CD4-positive, CD25-positive, alpha-beta regulatory T cell (primary cell): ENCODE measurements at places on chromosomes 11 and 22. TPM values are rescaled to one million over a fixed set of nuclear protein-coding genes. Genes with fewer than 3 reads are reported as not detected.
A peak's percentile ranks its signal among the peaks of the same experiment; 100 is the strongest.

Gene HEPACAM
- not detected for total RNA-seq

Gene DRAP1
- total RNA-seq: 82.8 TPM

Gene TENM4
- not detected for total RNA-seq

Gene OR56A1
- not detected for total RNA-seq

Gene OR2D2
- not detected for total RNA-seq

Gene NAALADL1
- 16.4 TPM for total RNA-seq

Gene P2RY2
- total RNA-seq: not detected

Gene OR51E2
- total RNA-seq: not detected

Gene LARGE2
- total RNA-seq: 4.2 TPM

Gene PPP6R3
- total RNA-seq: 172 TPM

Gene SLC3A2
- 277 TPM for total RNA-seq

GRCh38 chr22:45335854-45336522 is 26.3 kb downstream of the FAM118A start:
- no peak overlapping the region for H3K4me3 ChIP-seq
- no peaks in the 10 kb centered on the region for H3K27me3 ChIP-seq
- peaks cover 81% of the 10 kb centered on the region for H3K36me3 ChIP-seq
- H3K27ac ChIP-seq: no peak overlapping the region
- H3K4me1 ChIP-seq: no peaks in the 10 kb centered on the region

GRCh38 chr11:106989078-106989455 is 29.2 kb downstream of the GUCY1A2 start:
- H3K36me3 ChIP-seq: no peaks in the 10 kb centered on the region
- no peak for DNase-seq
- no peak overlapping the region for H3K4me3 ChIP-seq
- H3K4me1 ChIP-seq: no peaks in the 10 kb centered on the region
- no peaks in the 10 kb centered on the region for H3K27me3 ChIP-seq
- no peak overlapping the region for H3K27ac ChIP-seq

GRCh38 chr11:38191101-38191500 is 1593.1 kb upstream of the RAG2 start:
- no peaks in the 10 kb centered on the region for H3K27me3 ChIP-seq
- no peak overlapping the region for H3K27ac ChIP-seq
- DNase-seq: no peak

DNA sequence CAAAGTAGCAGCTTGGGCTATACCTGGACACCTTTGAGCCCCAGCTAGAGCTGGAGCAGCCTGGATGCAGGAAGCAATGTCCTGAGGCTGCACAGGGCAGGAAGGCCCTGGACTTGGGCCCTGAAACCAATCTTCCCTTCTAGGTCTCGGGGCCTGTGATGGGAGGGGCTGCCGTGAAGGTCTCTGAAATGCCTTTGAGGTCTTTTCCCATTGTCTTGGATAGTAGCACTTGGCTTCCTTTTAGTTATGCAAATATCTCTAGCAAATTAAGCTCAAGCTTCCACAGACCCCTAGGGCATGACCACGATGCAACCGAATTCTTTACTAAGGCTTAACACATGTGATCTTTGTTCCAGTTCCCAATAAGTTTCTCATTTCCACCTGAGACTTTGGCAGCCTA is 40.0 kb downstream of the LINC01488 start:
- no peak for DNase-seq
- H3K27ac ChIP-seq: no peak overlapping the region

GRCh38 chr11:134333946-134334345 is 2.2 kb downstream of the GLB1L2 start:
- no peak overlapping the region for H3K4me3 ChIP-seq
- H3K4me1 ChIP-seq: peaks cover 17% of the 10 kb centered on the region
- no peaks in the 10 kb centered on the region for H3K36me3 ChIP-seq
- no peak for DNase-seq
- no peak overlapping the region for H3K27ac ChIP-seq
- H3K27me3 ChIP-seq: peaks cover 14% of the 10 kb centered on the region

DNA sequence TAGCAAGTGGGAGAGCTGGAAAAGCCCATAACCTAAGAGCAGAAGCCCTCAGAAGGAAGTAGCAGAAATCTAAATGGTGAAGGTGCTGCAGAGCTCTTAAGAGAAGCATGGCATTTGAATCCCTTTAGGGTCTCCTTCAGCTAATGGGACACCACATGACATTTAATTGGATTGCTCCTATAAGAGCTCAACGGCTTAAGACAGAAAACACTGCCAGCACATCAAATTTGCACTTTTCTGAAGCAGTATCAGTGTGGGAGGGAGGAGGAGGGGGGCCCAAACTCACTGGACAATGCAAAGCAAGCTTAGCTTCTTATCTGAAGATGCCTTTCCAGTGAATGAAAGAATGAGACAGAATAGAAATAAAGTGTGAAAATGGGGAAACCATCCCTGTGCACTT is 287.9 kb upstream of the MTNR1B start:
- no peak overlapping the region for H3K4me3 ChIP-seq
- H3K36me3 ChIP-seq: no peaks in the 10 kb centered on the region
- H3K27me3 ChIP-seq: no peaks in the 10 kb centered on the region

DNA sequence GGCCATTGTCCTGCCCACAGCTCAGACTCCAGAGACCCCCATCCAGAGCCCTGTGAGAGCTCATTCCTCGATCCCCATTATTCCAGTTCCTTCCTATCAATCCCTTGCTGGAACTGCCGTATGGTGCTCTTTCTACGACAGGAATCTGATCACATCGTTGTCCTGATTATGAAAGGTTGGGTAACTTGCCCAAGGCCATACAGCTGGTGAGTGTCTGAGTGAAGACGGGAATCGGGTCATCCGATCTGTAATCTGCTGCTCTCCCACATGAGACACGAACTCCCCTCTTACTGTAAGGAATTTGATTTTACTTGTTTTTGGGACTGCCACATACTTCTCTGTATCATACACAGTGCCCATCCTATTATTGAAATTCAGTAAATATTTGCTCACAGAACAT is 149.1 kb downstream of the OPCML start:
- no peaks in the 10 kb centered on the region for H3K36me3 ChIP-seq
- H3K27me3 ChIP-seq: no peaks in the 10 kb centered on the region
- no peak overlapping the region for H3K4me3 ChIP-seq
- no peaks in the 10 kb centered on the region for H3K4me1 ChIP-seq
- no peak overlapping the region for H3K27ac ChIP-seq

GRCh38 chr11:88169881-88170280 is 5.4 kb downstream of the RAB38 start:
- no peak overlapping the region for H3K4me3 ChIP-seq
- no peaks in the 10 kb centered on the region for H3K36me3 ChIP-seq
- no peak for DNase-seq

- no peaks in the 10 kb centered on the region for H3K27me3 ChIP-seq
- no peak for DNase-seq
- H3K36me3 ChIP-seq: no peaks in the 10 kb centered on the region
Measured at GRCh38 chr11:62399878-62400266, 19.0 kb upstream of the SCGB1A1 start.

GRCh38 chr11:33930317-33931021 is 38.6 kb upstream of the LMO2 start:
- no peak for DNase-seq
- no peak overlapping the region for H3K4me3 ChIP-seq
- no peaks in the 10 kb centered on the region for H3K36me3 ChIP-seq

DNA sequence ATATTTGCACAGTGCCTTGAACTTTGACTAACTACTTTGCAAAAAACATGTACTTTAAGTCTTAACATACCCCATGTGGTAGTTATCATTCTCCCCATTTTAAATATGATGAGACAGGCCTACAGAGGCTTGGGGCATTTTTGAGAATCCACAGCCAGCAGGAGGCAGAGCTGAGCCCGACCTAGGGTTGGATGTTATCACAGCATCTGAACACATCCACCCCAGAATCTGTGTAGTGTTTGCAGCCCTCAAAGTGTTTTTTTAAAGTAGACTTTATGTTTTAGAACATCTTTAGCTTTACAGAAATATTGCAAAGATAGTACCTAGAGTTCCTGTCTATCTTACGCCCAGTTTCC is 17.6 kb downstream of the OTOG start:
- no peaks in the 10 kb centered on the region for H3K36me3 ChIP-seq
- no peak overlapping the region for H3K27ac ChIP-seq
- no peak for DNase-seq
- no peak overlapping the region for H3K4me3 ChIP-seq
- H3K27me3 ChIP-seq: no peaks in the 10 kb centered on the region

DNA sequence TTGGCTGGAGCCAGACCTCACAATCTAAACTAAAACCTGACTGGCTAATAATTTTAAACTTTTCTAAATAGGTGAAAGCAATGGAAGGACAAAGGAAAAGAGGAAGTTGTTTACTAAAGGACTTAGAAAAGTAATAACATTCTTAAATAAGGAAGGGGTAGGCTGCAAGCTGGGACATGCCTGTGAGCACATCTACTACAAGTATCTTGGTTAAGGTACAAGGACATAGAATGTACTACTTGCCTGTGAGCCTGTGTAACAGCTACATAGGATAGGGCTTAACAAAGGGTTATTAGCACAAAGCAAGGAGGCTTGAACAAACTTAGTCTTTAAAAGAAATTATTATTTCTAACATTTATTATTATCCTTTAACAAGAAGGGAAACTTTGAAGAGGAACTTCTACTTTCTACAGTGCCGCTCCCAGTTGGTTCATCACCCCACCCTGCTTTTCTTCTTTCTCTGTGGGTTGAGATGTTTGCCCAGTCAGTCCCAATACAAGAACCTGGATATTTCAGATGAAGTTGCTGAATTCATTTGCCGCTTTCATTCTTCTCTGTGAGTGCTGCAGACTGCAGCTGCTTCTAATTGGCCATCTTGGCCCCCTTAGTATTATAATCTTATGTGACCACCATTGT is 87.5 kb downstream of the PRMT3 start:
- H3K27ac ChIP-seq: no peak overlapping the region
- H3K27me3 ChIP-seq: no peaks in the 10 kb centered on the region
- no peak overlapping the region for H3K4me3 ChIP-seq
- H3K36me3 ChIP-seq: peaks cover 10% of the 10 kb centered on the region

- peaks cover 8% of the 10 kb centered on the region for H3K27me3 ChIP-seq
- DNase-seq: no peak
- H3K36me3 ChIP-seq: no peaks in the 10 kb centered on the region
- H3K4me3 ChIP-seq: no peak within 1 kb of the TSS
- H3K27ac ChIP-seq: no peak within 1 kb of the TSS
- peaks cover 8% of the 10 kb centered on the region for H3K4me1 ChIP-seq
Measured at GRCh38 chr22:39349967-39350726, at the start of gene SYNGR1. SYNGR1 (plus strand) TSS chr22:39349991; CDS start chr22:39350011, 20 bp downstream.

- no peaks in the 10 kb centered on the region for H3K36me3 ChIP-seq
- peak overlapping the region; percentile 18 for H3K27ac ChIP-seq
- peaks cover 54% of the 10 kb centered on the region for H3K4me1 ChIP-seq
- DNase-seq: no peak
- H3K27me3 ChIP-seq: no peaks in the 10 kb centered on the region
Measured at GRCh38 chr11:48099916-48100446, 116.6 kb upstream of the OR4B1 start.

DNA sequence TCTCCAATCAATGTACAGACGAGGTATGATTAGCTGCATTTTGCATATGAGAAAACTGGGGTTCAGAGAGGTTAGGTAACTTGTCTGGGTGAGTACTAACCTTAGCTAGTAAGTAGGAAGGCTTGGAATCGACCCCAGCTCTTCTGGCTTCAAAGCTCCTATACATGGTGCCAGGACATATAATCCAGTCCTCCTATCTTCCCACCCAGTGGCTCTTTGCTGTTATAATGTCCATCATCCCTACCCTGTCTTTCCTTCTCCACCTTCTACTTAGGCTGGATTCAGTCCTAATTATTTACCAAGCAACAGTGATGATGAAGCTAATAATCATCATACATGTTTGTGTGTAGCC is 20.0 kb downstream of the EHF start:
- H3K4me3 ChIP-seq: no peak overlapping the region
- no peak overlapping the region for H3K27ac ChIP-seq
- no peaks in the 10 kb centered on the region for H3K4me1 ChIP-seq
- no peak for DNase-seq
- H3K36me3 ChIP-seq: no peaks in the 10 kb centered on the region

DNA sequence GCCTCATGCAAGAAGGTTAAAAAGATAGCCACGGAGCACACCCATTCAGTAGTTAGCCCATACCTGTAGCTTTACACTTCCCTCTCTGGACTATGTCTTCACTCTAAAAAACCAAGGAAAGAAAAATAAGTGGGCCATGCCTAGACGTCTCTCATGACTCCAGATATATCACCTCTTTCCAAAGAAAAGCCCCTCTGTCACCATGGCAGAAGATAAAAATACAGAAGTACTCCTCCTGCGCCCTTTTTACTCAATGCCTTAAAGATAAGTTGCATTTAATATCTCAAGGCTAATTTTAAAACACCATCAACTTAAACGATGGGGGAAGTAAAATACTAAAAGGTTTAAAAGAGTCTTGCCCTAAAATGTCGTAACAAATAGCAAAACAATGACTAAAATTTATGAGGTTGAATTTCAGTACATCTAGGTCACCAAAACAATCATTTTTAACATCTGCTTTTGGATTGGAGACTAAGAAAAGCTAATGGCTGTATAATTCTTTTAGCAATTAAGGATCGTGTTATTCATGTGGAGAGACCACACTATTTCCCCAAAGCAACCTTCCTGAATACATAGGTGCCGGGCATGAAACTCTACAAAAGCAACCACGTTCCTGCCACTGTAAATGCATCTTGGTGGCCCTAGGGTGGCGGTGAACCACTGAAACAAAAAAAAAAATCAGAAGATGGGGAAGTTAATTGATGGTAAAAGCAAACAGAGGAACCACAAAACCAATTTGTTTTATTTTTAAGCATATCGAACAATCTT is 46.0 kb downstream of the CELF1 start:
- H3K4me3 ChIP-seq: no peak overlapping the region
- H3K4me1 ChIP-seq: peaks cover 35% of the 10 kb centered on the region
- peaks cover 7% of the 10 kb centered on the region for H3K36me3 ChIP-seq
- H3K27me3 ChIP-seq: no peaks in the 10 kb centered on the region
- DNase-seq: no peak

DNA sequence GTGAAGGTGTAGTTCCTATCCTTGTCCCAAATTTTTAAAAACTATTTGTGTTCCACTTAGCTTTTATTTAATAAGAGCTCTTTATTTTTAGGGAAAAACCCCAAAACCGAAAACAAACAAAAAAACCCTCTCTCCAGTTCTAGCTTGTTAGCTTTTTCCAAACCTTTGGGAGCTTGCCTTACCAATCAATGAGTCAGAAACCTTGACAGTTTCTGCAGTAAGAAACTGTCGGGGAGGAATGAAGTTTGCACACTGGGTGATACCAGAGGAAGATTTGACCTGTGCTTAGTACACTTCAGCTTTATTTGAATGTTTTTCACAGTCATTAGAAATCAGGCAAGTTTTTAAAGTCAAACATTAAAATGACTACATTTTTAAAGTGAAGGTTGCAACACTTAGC is 105.0 kb downstream of the FAT3 start:
- no peak overlapping the region for H3K27ac ChIP-seq
- H3K4me1 ChIP-seq: no peaks in the 10 kb centered on the region
- H3K36me3 ChIP-seq: no peaks in the 10 kb centered on the region
- DNase-seq: no peak
- no peaks in the 10 kb centered on the region for H3K27me3 ChIP-seq
